ENCODE measurements at places on chromosomes 2 and 18.

- DNase-seq: no peak
Measured at GRCh38 chr2:237264480-237265219, 149.3 kb downstream of the COL6A3 start.

DNA sequence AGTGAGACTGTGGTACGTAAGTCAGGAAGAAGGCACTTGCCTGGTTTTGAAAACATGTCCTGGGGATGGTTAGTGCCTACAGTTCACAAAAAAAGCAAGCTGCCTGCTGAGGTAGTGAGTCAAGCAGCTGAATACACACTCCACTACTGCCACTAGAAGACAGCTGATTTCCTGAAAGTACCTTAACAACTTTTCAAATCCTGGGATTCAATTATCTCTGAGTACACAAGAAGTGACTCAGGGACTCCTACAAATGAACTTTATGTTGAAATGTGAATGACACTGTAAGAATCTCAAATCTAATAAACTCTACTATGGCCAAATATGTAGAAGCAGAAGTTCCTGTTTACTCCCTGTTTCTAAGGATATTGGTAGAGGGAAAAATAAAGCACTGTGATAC is 58.0 kb upstream of the ARL5A start:
- no peak for DNase-seq

DNA sequence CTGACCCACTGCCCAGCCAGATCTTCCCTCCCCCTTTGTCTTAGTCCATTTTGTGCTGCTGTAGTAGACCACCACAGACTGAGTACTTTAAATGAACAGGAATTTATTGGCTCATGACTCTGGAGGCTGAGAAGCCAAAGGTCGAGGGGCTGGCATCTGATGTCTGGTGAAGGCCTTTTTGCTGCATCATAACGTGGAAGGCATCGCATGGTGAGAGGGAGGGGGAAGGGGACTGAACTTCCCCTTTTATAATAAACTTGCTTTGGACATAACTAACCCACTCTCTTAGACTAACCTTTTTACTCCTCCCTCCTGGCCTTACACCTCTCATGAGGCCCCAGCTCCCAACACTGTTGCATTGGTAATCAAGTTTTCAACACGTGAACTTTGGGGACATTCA is 83.8 kb downstream of the MAP4K4 start:
- DNase-seq: no peak

DNA sequence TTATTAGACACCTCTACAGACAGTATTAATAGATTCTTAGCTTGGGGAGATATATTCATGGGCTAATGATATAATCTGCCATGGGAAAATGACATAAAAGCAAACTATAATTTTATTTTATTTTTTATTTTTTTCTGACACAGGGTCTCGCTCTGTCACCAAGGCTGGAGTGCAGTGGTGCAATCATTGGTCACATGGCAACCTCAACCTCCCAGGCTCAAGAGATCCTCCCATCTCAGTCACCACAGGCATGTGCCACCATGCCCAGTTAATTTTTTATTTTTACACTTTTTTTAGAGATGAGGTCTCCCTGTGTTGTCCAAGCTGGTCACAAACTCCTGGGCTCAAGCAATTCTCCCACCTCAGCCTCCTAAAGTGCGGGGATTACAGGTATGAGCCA is 39.3 kb downstream of the RTN4 start:
- no peak for DNase-seq

DNA sequence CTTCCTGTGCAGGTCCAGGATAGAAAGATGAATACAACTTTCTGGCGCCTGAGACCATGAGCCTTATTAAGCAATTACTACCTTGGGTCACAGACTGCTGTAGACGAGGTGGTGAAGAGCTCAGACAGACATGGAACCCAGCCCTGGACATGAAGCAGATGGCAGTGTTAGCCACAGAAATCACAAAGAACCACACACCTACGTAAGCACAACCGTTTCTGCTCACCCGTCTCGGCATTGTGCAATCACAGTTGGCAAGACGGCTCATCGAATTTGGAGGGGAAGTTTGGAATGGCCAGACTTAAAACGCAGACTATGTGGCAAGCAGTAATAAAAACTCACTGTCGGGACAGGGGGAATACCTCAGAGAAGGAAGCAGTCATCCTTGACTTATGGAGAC is 24.3 kb upstream of the ASPRV1 start:
- DNase-seq: no peak

DNA sequence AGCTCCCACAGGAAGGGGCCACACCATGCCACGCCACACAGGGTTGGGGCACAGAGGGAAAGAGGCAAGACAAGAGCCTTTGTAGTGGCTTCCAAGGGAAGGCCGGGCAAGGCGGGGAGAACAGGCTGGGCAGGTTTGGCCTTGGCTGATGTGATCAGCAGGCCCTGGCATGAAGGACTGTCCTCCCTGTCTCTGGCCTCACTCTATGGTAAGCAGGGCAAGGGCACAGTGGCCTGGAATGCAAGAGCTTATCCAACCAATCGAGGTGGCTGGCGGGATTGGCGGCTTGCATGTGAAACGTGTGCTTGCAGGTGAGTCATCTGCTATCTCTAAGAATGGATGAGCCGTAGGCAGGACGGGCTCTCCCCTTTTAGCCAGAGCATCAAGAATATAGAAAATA is 6.4 kb upstream of the ATP9B start:
- DNase-seq: no peak
